ENCODE measurements at places on chromosomes 2 and 18.

GRCh38 chr2:174634130-174635014, 36.8 kb upstream of the WIPF1 start:
- no peak for DNase-seq

GRCh38 chr2:109446278-109447131, 167.3 kb downstream of the SEPTIN10 start:
- DNase-seq, result no peak

GRCh38 chr18:60145776-60146175, 226.8 kb downstream of the MC4R start:
- DNase-seq, result no peak

- DNase-seq, result no peak
These were observed 105.9 kb upstream of the TGFA start for GRCh38 chr2:70659551-70659950.

DNA sequence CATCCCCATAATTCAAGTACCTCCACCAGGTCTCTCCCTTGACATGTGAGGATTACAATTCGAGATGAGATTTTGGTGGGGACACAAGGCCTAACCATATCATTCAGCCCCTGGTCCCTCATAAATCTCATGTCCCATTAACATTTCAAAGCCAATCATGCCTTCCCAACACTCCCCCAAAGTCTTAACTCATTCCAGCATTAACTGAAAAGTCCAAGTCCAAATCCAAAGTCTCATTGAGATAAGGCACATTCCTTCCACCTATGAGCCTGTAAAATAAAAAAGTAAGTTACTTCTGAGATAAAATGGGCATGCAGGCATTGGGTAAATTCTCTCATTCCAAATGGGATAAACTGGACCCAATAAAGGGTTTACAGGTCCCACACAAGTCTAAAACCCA, 849.7 kb downstream of the BCL11A start:
- DNase-seq, result no peak
